ENCODE measurements at places on chromosomes 4 and X.

DNA sequence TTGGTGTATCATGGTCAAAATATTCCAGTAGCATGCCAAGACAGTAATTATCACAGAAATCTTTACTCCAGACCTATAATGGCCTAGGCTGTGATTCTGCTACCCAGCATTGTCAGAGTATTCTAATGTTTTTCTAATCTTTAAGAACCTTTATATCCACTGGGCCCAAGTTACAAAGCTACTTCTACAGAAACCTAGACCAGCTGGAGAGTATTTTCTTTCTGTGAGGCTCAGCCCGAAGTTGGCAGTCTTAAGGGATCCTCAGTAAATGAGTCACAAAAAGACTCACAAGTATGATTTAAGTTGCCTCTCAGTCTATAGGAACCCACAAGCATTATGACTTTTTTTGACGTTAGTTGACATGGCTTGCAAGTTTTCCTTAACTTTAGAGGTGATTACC lies 638.5 kb upstream of the FAM241A start:
- no peak for DNase-seq

DNA sequence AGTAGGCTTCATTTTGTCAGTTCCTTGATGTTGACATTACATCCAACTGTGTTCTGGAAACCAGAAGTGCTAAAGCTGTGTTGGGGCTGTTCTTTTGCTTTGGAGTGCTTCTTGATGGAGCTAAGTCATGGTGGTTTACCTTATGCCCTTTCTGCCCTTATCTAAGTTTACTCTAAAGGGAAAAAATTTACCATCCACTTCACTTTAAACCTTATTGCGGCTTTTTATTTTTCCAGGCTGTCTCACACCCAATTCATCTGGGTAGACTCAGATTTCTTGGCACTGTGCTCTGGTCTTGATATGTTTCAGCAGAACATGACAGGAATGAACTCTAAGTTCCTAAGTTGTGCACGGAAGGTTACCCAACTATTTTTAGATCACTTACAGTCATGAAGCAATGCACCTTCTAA lies 104.7 kb upstream of the TTC29 start:
- no peak for DNase-seq

GRCh38 chr4:104944596-104944995 lies 202.1 kb upstream of the TET2 start:
- no peak for DNase-seq

GRCh38 chrX:130887376-130887775 lies 15.6 kb downstream of the ENOX2 start:
- DNase-seq, result no peak

DNA sequence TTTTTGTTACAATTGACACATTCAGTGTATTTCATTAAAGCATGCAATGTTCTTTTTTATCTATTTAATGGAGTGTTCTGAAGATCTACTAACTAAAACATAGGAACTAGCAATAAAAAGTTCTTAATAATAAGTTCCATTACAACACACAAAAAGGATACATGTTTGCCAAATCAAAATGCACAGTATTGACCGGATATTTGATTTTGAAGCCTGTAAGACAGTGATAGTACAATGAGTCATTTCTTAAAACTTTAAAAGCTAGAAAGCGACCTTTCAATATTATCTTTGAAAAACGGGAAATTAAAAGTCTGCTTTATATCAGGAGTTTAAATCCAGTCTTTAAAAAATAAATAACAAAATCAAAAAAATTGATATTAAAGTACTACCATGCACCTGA lies 2.4 kb upstream of the PRDM5 start:
- DNase-seq, result no peak

GRCh38 chrX:1909419-1910206 lies 294.8 kb downstream of the ASMT start:
- DNase-seq, result no peak

DNA sequence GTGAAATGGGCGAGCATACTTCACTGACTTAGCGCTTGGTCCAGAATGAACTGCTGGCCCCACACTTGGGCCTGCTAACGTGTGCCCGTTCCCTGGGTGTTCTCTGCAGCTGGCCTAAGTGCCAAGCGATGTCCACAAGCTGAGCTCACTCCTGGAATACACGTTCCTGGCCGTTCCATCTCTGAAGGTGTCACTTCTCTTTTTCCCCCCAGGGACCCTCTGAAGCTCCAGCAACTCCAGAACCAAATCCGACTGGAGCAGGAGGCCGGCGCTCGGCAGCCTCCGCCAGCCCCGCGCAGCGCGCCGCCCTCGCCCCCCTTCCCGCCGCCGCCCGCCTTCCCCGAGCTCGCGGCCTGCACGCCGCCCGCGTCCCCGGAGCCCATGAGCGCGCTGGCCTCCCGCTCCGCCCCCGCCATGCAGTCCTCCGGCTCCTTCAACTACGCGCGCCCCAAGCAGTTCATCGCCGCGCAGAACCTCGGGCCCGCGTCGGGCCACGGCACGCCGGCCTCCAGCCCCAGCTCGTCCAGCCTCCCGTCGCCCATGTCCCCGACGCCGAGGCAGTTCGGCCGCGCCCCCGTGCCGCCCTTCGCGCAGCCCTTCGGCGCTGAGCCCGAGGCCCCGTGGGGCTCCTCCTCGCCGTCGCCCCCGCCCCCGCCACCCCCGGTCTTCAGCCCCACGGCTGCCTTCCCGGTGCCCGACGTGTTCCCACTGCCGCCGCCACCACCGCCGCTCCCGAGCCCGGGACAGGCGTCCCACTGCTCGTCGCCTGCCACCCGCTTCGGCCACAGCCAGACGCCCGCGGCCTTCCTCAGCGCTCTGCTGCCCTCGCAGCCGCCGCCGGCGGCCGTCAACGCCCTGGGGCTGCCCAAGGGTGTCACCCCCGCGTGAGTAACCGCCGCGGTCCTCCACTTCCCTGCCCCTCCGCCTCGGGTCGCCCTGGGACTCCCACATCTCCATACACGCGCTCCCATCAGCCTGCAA lies 132.3 kb downstream of the CBR4 start:
- peak; percentile 42 for DNase-seq

- DNase-seq, result no peak
Measured at GRCh38 chr4:4555916-4556315, 14.1 kb upstream of the STX18 start.

DNA sequence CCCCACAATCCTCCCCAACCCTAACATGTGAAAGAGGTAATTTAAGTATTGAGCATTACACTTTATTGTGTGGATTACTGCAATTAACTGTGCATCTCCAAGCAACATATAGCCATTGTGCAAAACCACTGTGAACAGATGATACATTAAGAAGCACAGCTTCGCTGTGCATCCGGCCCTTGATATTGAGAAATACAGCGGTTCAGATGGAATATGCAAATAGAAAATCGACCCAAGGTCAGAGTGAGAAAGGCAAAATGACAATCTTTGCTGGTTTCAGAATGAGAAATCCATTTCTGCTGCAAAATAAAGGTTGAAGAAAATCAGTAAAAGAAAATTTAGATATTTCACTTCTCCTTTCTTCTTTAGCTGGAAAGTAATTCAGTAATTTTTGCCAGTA lies 805.9 kb upstream of the GRID2 start:
- DNase-seq, result no peak

GRCh38 chrX:139538907-139539790 lies 8.6 kb downstream of the F9 start:
- no peak for DNase-seq

DNA sequence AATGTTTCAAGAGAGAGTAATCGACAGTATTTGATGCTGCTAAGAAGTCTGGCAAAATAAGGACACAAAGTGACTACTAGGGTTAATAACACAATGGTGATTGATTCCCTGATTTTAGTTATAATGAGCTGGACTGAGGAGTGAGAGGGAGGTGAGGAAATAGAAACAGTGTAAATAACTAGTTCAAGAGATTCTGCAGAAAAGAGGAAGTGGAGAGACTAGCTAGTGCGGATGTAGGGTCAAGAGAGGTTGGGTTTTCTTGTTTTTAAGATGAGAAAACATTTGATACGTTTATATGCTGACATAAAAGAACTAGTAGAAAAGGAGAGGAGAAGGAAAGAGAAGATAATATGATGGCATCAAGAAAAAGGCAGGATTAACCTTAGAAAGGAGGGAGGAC lies 12.2 kb upstream of the TRPC5 start:
- DNase-seq, result no peak

DNA sequence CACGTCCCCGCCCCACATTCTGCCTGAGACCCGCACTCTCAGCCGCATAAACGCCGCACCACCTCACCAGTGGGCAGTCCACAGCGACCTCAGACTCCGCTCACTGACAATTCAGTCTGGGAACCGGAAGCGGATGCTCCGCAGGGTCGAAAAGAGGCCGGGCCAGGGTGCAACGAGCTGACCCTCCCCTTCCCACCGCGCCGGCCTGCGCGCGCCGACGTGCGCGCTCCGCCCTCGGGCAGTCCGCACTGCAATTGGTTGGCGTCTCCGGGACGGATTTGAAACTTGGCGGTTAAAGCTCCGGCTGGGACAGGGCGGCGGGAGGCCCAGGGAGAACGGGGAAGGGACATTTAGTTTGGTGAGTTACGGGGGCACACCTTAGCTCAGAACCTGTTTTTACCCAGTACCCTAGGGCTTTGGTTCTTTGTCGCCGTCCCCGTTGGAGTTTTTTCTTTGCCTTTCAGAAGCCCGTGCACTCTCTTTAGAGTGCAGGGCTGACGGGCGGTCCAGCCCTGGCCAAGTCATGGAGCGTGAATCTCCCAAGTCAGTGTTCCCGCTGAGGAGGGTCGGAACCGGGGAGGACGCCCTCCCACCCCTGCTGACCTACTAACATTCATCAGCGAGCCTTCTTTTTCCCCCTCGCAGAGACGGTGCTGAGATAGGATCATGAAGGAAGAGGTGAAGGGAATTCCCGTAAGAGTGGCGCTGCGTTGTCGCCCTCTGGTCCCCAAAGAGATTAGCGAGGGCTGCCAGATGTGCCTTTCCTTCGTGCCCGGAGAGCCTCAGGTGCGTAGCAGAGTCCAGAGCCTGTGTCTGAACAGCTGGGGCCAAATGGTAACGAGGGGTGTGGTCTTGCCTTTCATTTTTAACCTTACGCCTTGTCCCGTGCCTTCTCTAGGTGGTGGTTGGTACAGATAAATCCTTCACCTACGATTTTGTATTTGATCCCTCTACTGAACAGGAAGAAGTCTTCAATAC lies at the start of the genes KIF4A and PDZD11:
TSS of gene KIF4A (plus strand) at position 312 of the 978 bp plus-strand sequence. CDS start at position 667, 355 bp downstream.
TSS of gene PDZD11 (minus strand) at position 135 of the 978 bp plus-strand sequence. CDS start 586 bp downstream, outside the sequence.
- DNase-seq, result peak; percentile 83

DNA sequence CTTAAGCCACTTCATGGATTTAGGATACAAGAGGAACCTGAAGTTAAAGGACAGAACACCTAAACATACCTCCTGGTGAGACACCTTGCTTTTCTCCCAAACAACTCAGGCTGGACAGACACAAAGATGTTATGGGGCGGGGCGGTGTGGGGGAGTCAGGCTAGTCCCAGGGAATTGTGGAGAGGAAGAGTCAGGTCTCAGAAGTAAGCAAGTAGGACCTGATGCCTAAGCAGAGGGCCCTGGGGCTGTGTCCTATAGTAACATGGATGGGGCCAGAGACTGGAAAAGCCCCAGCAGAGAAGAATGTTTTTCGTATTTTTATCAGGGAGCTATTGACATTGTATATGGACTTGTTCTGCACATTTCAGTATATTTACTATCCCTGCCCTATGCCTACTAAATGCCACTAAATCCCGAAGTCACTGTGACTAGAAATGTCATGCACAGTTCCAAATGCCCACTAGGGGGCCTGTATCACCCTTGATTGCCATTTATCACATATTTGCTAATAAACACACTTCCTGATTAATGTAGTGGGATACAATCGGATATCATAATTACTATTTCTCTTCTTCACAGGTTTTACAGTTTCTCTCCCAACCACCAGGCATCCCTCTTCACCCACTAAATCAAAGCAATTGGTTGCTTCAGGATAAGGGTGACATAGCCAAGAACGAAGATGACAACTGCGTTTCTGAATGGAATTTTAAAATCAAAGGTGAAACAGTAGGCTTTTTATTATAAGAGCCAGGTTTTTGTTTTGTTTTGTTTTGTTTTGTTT lies 23.8 kb upstream of the ARHGAP10 start:
- peak; percentile 59 for DNase-seq

GRCh38 chr4:7236847-7237246 lies 44.5 kb downstream of the SORCS2 start:
- DNase-seq, result no peak

GRCh38 chrX:132093239-132093860 lies 34.5 kb downstream of the FRMD7 start:
- DNase-seq, result no peak

Measured in stimulated activated CD8-positive, alpha-beta memory T cell treated with anti-CD3 and anti-CD28 coated beads, Interleukin-4, amount 100 ng/mL, for 48 hours (primary cell).